ENCODE measurements at places on chromosomes 5 and 9. TPM values are rescaled to one million over a fixed set of nuclear protein-coding genes. Genes with fewer than 3 reads are reported as not detected.

RMRP gene
- 9,709 TPM for total RNA-seq

TPPP gene
- total RNA-seq = 0.32 TPM

DNA sequence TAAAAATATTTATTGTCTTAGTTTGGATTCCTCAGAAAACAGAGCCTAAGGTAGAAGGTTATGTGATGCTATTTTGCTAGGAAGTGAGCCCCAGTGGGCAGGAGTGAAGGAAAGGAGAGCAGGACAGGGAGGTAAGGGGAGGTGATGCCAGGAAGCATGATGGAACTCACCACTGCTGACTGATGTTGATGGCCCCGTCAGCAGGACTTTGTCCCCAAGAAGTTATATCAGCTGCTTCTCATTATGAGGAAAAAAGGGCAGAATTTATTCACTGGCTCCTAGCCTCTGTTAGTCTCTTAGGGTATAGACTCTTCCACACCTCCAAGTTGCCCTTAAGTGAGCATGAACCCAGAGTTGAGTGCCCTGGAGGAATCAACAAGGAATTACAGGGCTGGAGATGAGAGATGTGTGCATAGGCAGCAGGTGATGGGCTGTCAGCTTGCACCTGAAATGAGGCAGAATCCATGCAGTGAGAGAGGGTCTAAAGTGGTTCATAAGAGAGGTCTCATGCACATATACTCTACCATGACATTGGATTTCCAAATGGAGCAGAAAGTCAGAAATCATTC is 120.6 kb upstream of the NIPBL start:
- DNase-seq = no peak

DNA sequence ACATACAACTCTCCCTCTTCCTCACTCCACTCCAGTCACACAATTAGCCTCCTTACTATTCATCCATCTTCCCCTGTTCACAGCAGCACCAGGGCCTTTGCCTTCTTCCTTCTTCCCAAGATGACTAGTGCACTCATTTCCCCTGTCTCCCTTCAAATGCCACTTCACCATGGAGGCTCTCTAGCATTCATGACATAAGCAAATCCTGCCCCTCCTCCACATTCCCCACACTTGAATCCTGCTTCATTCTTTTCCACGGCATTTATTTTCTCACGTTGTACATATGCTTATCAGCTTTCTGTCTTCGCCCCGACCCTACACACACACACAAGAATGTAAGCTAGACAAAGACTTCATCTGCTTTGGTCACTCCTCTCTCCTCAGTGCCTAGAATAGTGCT is 133.3 kb downstream of the CDK5RAP2 start:
- DNase-seq = no peak

Measured in activated T-cell treated with anti-CD3 and anti-CD28 coated beads, Interleukin-2, amount 50 U/mL, for 72 hours (primary cell).